ENCODE measurements at places on chromosomes 1 and 21.

- no peak for DNase-seq
Measured at GRCh38 chr21:24895885-24896734, 711.2 kb downstream of the MRPL39 start.

GRCh38 chr1:151968058-151968457 lies 25.6 kb downstream of the S100A10 start:
- no peak for DNase-seq

- DNase-seq: no peak
Measured at GRCh38 chr1:51549016-51549619, 30.1 kb upstream of the EPS15 start.

GRCh38 chr1:3409366-3410141 lies 44.9 kb upstream of the ARHGEF16 start:
- no peak for DNase-seq

DNA sequence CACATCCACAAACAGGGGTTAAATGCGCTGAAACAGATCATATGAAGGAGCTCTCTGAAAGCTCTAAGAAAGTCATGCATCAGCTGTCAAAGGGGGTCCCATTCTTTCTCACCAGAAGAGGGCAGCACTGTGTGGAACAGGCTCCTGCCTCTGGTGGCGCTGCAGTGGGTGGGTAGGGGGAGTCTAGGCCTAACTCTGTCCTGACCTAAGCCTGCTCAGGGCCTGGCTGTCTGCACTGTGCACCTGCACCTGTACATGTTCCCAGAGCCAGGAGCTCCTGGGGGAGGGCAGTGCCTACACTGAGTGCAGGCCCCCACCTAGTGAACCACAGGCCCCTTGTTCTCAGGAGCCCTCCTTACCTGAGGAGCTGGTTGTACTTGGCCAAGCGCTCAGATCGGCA lies 16.0 kb downstream of the ENO1 start:
- no peak for DNase-seq

GRCh38 chr1:193058529-193059281 lies 455 bp downstream of the UCHL5 start:
- no peak for DNase-seq

GRCh38 chr1:191432817-191433216 lies 725.4 kb upstream of the RGS18 start:
- no peak for DNase-seq

DNA sequence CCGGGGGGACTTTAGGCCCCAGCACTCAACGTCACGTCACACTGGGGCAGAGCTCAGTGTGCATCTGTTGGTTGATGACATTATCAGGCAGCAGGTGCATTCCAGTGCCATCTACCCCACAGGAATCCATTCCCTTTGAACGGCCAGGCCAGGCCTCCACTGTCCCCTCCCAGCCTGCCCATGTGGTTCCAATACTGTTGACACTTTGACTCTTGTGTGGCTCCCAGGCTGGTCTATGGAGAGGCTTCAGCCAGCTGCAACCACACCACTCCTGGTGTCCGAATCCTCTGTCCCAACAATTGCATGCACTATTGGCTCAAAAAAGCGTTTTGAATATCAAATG lies 92.0 kb upstream of the SIM2 start:
- no peak for DNase-seq

DNA sequence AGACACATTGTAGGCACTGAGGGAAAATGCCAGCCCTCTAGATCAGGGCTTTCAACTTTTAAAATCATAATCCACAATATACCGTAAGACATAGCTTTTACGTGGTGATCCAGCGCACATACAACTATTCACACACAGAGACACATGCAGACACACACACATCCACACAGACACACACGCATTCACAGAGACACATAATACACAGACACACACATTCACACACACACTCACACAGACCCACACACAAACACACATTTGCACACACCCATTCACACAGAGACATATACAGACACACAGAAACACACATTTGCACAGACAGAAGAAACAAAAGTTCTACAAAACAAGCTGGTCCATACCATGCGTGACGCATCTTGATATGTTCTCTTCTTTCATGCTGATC lies 244.5 kb downstream of the RHOU start:
- no peak for DNase-seq

GRCh38 chr1:242890192-242890741 lies 364.8 kb downstream of the CEP170 start:
- no peak for DNase-seq

- no peak for DNase-seq
Measured at GRCh38 chr21:32990666-32991065, 35.1 kb upstream of the OLIG2 start.

Data from anterior cingulate cortex (tissue), 58 donors.